Retinal pigment epithelial cell (primary cell): ENCODE measurements at places on chromosomes 13 and 19.

- DNase-seq, result no peak
These were observed 14.9 kb downstream of the PLA2G4C start for GRCh38 chr19:48095612-48096175.

DNA sequence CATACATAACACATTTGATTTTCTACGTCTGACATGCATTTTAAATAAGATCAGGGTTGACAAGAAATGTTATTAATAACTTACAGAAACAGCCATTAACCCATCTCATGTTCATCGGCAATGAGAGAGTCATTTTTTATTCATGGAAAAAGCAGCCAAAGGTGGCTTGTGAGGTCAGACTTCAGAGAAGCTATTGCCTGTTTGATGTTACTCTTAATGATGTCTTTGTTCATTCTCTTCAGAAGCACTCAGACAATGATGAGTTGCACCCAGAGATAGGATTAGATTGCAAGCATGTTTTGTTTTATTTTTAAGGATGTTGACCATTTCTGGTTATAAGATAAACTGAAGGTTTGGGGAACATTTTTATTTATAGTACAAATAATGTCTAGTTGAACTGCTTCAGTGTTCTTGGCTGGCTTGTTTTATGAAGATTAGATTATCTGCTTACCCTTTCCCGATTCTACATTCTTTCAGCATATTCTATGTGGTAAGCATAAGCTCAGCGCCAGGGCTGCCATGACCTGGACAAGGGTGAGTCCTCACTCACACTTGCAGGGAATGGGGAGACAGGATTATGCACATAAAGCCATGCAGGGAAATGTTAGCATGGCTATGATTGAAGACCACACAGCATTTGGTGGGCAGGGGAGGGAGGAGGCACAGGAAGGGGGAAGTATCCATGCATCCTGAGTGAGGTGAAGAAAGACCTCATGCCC is 288.1 kb downstream of the MTUS2 start:
- DNase-seq, result no peak

DNA sequence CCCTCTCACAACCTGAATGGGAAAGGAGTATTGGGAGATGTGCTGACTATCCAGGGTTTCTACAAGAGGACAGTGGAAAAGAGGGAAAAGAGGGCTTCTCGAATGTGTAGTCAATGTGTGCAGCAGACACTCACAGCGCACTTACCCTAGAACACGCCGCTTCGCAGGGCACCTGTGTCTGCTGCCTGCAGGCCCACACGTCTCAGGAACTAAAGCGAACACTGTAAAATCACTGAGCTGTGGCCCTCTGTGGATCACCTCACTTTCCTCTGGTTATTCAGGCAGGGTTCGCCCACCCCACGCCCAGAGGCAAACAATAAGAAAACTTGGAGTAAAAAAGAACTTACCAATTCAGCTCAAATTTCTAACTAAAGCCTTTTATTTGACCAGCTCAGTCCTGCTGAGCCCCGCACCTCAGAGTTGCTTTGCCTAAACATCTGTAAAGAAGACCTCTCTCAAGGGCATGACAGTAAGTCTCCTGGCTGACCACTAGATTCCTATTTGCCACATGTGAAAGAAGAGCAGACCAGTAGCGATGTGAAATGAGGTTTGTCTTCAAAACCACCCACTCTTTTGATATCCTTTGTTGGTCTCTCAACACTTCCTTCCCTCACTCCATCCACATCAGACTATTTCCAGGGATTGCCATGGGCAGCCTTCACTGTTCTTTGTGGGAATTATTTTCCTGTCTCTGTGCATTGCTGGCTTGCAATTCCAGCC is 19.3 kb upstream of the DOCK9 start:
- no peak for DNase-seq

DNA sequence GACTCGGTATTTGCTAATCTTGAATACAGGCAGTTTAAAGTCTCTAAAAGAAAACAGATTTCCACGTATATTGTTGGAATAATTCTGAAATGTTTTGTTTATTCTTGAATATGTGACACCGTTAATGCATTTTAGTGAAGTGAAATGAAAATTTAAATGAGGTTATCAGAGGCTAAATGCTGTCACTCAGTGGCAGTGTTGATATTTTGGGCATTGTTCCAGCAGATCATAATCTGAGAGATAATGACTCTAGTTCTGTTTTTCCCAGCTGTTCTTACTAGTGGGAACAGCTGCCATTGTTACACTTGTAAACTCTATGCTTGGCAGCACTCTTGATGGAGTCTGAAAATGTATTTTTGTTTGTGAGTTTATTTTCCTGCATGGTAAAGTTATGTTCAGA is 365.6 kb upstream of the SLC10A2 start:
- DNase-seq, result no peak

GRCh38 chr19:802498-803098 is 5.3 kb downstream of the PTBP1 start:
- no peak for DNase-seq

GRCh38 chr19:35140962-35141836 is 1.9 kb upstream of the FXYD7 start:
- peak; percentile 32 for DNase-seq

- DNase-seq, result no peak
These were observed 23.9 kb upstream of the URAD start for GRCh38 chr13:28012383-28012782.

- DNase-seq, result no peak
These were observed 29.7 kb upstream of the FXYD3 start for GRCh38 chr19:35085947-35086346.

- no peak for DNase-seq
These were observed 11.5 kb downstream of the MAG start for GRCh38 chr19:35303357-35303915.

DNA sequence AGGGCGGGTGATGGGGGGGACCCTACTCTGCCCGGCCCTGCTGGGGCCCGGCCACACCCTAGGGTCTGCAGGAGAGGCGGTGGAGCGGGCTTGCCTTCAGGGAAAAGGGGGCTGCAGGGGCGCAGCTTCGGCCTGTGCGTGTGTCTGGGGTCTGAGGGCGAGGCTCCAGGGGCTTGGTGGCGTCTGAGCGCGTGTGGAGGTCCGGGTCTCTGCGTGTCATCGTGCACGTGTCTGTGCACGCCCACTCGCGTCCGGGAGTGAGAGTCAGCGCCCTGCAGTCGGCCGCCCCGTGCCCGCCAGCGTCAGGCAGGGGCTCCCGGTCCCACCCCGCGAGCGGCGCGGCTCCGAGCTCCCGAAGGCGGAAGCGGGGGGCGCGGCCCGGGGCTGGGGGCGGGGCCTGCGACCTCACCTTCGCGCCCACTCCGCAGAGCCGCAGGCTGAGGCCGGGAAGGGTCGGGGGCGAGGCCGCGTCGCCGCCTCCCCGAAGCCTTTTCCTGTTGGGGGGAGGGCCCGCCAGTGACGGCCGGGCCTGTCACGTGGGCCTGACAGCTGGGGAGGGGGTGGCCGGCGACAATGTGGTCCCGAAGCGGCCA is at the start of gene ARHGAP45:
Gene ARHGAP45, plus strand, starts transcription at position 420 of the 593 bp plus-strand sequence. CDS start 239 bp downstream, outside the sequence.
- no peak for DNase-seq

DNA sequence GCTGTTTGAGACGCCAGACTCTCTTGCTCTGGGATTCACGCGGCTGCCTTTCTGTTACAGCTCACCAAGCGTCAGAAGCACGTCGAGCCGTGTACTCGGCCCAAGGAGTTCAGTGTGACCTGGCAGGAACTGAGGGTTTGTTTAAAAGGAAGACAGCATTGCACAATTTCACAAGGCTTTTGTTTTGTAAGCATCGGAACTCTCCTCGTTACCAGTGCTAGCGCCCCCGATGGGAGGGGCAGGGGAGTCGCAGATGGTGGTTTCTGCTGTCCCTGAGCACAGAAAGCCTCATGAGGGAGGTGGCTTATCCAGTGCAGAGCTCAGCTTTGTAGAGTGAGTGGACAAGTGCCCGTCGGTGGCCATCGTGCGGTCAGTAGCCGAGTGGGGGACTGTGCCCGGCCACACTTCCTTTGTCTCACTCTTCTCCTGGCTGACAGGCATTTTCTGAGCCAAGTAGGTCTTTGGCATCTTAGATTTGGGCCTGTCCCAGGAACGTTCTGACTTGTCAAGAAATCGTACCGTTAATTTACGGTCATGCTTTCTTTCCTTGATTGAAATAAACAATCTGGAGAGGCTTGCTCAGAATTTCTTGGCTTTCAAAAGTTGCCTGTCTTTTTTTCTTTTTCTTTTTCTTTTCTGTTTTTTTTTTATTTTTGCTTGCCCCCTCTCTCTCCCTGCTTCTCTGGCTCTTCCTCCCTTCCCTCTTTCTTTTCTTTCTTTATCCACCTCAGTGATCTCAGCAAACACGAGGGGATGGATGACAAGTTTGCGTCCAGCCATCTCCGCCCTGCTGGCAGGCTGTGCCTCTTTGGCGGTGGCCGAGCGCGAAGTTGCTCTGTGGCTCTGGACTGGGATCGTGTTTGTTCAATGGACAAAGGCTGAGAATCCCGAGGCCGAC is 7.7 kb downstream of the KDM4B start:
- DNase-seq, result no peak

GRCh38 chr13:67623630-67624029 is 393.5 kb upstream of the PCDH9 start:
- DNase-seq, result no peak

GRCh38 chr19:7500811-7501450 is 12.1 kb upstream of the PEX11G start:
- no peak for DNase-seq

- no peak for DNase-seq
These were observed 39.9 kb downstream of the FOXO1 start for GRCh38 chr13:40626561-40626960.

- DNase-seq, result no peak
These were observed 2.0 kb downstream of the ZNF581 start for GRCh38 chr19:55645512-55645881.

GRCh38 chr13:23050126-23050525 is 130.7 kb upstream of the SGCG start:
- DNase-seq, result no peak

GRCh38 chr19:3360421-3361383 is 5.7 kb upstream of the NFIC start:
- DNase-seq, result no peak

DNA sequence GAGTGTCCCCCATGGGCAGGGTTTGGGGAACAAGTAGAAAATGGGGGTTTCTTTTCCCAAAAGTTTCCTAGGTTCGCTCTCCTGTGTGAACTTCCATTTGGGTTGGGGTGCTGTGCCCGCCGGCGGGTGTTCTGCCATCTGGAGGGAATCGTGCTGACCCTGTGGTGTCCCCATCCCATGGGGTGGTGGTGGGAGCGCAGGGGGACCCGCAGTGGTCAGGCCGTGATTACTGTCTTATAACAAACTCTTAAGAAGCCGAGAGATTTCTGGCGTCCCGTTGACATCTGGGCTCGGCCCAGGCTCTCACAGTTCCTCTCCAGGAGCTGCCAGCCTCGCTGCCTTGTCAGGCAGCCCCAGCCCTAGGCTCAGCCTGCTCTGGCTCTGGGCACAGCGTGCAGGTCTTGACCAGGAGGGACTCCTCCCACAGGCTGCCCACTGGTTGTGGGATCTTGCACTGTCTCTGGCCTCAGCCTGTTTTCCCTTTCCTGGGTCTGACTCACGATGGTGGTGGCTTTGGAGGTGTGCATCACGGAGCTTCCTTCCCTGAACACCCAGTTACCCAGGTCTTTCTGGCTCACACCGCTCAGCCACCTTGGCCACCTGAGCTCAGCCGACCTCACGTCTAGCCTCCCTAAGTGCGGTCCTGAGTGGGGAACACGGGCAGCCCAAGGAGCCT is 34.5 kb downstream of the PLEKHJ1 start:
- no peak for DNase-seq

GRCh38 chr13:94481941-94482340 is 2.5 kb upstream of the DCT start:
- DNase-seq, result peak; percentile 35

DNA sequence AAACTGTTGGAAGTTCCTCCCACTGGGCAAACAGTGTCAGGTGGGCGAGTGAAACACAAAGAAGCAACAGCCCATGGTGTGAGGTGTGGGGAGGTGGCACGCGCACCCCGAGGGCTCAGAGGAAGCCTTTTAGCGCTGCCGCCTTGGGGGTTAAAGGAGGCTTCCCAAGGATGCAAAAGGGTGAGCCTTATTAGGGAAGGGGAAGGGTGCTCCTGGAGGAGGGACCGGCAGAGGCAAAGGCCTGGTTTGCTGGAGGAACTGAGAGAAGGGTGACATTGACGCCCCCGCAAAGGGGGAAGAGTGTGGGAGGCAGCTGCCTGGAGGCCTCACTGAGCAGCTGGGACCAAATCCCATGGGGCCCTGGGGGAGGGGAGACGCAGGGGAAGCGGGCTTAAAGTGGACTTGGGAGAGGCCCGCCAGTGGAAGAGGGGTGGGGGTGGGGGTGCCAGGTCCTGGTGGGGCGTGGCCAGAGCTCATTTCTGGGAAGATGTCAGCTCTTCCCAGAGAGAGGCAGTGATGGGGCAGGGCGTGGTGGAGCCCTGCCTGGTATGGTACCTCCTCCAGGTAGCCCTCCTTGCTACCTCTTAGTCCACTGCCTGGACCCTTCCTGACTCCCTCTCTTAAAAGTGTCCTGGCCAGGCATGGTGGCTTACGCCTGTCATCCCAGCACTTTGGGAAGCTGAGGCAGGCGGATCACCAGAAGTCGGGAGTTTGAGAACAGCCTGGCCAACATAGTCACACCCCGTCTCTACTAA is 12.0 kb upstream of the FCHO1 start:
- DNase-seq, result no peak

GRCh38 chr13:86591862-86592261 is 792.6 kb upstream of the SLITRK6 start:
- DNase-seq, result no peak

GRCh38 chr13:47420568-47420967 is 523.7 kb upstream of the HTR2A start:
- DNase-seq, result no peak

- DNase-seq, result no peak
These were observed 32.7 kb downstream of the STK24 start for GRCh38 chr13:98544104-98544710.

GRCh38 chr13:113292021-113292862 is 4.8 kb upstream of the LAMP1 start:
- DNase-seq, result no peak

GRCh38 chr19:1745589-1746031 is 7.7 kb upstream of the ONECUT3 start:
- DNase-seq, result no peak

DNA sequence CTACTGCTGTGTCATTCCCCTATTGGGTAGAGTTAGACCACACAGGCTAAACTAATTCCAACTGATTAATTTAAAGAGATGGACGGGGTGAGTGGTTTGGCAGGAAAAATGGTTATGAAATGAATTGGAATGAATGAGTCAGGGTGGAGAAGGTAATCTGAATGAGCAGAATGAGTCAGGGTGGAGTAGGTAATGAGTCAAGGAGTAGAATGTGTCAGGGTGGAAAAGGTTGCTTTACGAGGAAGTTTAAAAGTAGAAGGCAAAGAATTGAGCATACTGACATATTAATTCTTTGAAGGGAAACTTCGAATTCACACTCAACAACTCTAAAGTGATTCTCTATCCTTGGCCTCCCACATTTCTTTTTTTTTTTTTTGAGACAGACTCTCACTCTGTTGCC is 12.7 kb upstream of the ZNF121 start:
- DNase-seq, result peak; percentile 40

DNA sequence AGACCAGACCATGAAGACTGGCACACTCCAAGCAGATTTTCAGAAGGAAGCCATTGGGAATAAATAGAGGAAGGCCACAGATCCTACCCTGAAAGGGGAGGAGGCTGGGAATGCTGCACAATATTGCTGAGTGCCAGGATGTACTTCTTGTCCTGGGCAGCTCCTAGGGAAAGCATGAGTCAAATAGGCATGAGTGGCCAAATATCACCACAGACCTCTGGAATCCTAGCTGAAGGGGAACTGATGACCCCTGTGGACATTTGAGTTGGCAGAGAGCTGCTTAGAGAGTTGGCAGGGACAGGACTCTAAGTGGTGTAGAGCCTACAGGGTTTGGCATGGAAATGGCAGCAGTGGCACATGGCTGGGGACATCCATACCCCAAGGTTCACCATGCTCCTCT is 234.3 kb upstream of the TRPC4 start:
- DNase-seq, result no peak

GRCh38 chr19:287381-287871 is 3.8 kb downstream of the PLPP2 start:
- DNase-seq, result no peak
